ENCODE measurements at places on chromosomes 3 and 15.
A peak's percentile ranks its signal among the peaks of the same experiment; 100 is the strongest.

GRCh38 chr3:156790156-156790555, 36.0 kb upstream of the LEKR1 start:
- no peak for DNase-seq

GRCh38 chr3:121803771-121804320, 31.0 kb downstream of the IQCB1 start:
- DNase-seq, result no peak

DNA sequence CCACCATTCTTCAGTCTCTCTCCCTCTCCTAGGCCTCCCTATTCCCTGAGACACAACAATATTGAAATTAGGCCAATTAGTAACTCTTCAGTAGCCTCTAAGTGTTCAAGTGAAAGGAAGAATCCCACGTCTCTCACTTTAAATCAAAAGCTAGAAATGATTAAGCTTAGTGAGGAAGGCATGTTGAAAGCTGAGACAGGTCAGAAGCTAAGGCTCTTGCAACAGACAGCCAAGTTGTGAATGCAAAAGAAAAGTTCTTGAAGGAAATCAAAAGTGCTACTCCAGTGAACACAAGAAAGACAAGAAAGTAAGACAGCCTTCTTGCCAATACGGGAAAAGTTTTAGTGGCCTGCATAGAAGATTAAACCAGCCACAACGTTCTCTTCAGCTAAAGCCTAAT, 41.3 kb downstream of the PPM1L start:
- DNase-seq, result no peak

- peak; percentile 83 for DNase-seq
Measured at GRCh38 chr3:171806200-171807128, 3.8 kb downstream of the PLD1 start.

GRCh38 chr15:85646538-85647091, 148.1 kb downstream of the KLHL25 start:
- DNase-seq, result no peak

DNA sequence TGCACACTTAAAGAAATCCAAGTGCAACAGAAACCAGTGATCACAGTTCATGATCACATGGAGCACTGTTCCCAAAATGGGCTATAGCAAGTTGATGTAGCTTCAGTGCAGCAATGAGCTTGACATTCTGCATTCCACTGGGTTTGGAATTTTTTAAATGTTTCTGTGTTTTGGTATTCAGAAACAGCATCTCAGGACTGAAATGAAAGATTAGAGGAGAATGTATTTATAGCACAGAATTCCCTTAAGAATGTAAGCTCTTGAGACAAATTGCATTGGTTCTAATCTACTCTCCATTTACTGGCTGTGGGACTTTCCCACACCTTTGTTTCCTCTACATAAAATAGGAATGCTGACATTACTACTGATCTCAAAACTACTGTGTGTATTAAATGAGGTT, 162.7 kb downstream of the FGF12 start:
- DNase-seq, result peak; percentile 9

DNA sequence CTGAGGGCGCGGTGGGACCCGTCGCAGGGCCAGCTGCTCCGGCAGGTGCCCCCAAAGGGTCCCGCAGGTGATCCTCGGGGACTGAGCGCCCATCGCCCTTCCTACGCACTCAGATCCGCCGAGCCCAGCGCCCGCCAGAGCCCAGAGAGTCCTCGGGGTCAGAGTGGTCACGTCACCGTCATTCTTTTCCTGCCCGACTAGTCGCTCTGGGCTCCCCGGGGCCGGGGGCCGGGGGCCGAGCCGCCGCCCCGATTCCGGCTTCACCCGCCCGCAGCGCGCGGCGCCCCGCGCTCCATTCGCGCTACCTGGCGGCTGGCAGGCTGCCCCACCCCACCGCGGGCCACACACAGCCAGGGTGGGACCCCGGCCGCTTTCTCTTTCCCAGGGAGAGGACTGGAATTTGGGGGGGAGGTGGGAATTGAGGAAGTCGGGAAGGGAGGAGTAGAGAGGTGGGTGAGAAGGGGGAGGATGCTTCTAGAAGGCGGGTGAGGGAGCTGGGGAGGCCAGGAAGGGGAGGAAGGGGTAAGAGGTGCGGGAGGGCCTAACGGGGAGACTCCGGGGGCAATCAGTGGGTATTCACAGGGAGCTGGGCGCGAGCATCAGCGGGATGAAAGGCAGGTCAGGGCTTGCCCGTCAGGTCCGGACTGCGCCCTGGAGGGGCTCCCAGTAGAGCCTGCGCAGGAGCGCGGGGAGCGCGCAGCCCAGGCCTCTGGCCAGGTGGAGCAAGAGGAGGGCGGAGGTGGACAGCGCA, 36.1 kb upstream of the EPHB3 start:
- no peak for DNase-seq

DNA sequence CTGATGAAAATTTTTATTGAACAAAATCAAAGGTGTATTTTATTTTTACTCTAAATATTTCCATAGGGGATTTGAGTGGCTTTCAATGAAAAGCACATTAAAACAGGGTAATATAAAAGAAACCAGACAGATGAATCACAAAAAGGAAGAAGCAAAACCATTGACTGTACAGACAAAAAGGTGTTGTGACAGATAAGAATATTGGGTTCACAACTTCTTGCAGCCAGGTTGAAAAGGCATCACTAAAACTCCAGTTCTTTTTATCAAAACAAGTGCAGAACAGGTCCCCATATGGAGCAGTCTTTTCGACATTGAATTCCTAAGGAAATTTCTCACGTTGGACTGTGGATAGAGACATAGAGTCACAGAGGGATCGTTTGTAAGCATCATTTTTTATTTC, 53.8 kb downstream of the AGTR1 start:
- DNase-seq, result no peak

DNA sequence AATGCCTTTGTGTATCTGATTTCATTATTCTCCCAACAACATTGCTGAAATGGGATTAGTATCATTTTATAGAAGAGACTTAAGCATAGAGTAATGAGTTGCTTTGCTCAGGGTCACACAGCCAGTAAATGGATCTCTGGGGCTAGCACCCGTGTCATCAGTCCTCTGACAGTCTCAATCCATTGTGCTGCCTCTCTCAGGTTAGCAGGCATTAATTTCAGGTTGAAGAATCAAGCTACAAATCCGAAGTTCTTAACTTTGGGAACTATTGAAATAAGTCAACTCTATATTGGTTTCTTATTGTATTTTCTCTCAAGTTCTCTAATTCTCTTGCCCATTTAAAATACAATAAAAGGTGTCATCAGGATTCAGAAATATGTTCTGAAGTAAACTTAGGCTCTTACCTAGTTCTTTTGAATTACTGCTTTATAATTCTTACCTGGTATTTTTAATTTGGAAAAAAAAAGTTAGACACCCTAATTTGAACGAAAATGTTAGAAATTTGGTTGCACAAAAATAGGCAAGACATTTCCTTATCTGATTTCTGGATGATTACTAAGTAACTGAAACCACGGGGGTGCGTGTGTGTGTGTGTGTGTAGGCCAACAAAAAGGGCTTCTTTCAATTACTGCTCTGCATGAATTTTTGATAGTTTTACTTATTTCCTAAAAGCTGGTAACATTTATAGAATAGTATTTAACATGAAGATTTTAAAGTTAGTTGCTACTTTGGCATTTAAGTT, 189.8 kb downstream of the MBNL1 start:
- no peak for DNase-seq

- DNase-seq, result no peak
Measured at GRCh38 chr3:45994419-45995235, 997 bp downstream of the FYCO1 start.

DNA sequence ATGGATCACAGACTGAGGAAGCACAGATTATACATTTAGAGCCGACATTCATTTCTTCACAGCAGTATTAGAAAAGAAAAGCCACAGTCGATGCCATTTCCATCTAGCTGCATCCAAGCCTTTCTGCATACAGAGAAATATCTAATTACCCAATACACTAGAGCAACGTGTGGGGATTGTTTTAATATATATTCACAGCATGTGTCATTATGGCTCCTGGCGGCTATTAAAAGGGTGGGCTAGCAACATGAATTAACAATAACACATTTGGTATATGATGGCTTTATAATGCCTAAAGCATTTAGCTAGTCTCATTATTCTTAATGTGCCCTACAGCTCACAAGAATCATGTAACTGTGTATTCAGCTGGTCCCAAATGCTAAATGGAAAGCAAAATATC, 1030.5 kb downstream of the FHIT start:
- no peak for DNase-seq

DNA sequence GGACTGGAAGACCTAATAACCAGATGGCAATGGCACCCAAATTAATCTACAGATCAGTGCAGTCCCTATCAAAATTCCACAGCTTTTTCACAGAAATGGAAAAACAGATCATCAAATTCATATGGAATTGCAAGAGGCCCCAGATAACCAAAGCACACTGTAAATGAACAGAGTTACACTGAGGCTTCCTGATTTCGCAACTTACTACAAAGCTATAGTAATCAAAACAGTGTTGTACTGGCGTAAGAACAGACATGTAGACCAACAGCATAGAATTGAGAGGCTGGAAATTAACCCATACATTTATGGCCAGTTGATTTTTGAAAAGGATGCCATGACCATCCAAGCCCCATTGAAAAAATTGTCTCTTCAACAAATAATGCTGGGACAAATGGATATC, 16.2 kb downstream of the XPC start:
- DNase-seq, result no peak

DNA sequence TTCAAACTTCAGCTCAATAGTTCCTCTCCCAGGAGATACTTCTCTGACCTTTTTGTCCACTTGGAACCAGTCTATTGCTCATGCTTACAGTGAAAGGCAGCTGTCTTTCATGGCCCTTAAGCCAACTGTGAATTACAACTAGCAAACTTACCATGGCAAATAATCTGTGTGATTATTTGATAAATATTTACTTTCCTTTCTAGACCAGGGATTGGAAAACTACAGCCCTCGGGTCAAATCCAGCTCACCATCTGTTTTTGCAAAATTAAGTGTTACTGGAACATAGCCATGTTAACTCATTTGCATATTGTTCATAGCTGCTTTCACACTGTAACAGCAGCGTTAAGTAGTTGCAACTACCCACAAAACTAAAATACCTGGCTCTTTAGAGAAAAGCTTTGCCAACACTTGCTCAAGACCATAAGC, 289.1 kb upstream of the MCTP2 start:
- DNase-seq, result no peak

DNA sequence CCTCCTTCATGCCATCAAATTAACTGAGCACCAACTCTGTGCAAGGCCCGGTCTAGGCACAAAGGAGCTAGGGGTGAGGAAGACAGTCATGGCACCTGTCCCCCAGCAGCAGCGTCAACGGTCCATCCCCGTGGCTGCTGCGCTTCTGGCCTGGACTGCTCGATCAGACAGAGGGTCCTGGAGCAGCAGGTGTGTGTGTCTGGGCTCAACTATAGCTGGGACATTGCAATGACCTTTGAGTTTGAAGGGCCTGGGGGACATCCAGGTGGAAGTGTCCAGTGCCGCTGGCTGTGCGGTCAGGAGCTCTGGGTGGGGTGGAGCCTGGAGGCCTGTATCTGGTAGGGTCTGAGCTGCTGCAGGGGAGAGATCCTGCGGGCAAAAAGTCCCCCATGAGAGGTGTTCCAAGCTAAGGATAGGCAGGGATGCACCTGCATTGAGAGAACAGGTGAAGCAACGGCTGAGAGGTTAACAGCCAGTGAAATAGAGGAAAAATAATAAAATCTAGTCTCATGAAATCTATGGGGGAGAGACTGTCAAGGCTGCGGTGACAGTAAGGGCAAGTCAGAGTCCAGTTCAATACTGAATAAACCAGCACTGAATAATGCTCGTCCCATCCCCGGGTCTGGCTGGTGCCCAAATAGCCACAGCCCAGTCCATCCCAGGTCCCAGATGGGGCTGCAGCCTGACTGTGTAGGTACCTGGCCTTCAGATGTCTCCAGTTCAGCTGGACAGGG, 25.4 kb upstream of the SLC41A3 start:
- no peak for DNase-seq

DNA sequence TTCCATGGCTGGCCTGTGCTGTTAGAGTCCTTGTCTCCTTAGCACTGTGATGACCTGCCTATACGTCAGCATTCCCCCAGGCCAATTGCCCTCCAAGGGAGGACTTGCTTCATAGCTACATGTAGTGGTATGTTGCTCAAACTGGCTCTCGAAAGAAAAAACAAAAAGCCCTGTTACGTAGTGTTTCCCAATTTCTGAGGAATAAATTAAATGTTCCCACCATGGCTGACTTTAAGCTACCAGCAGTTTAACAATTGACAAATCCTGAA, 54.6 kb downstream of the WNT7A start:
- DNase-seq, result no peak

- DNase-seq, result no peak
Measured at GRCh38 chr3:49124991-49125670, 4.5 kb upstream of the USP19 start.

GRCh38 chr15:63703641-63704240, 106.6 kb downstream of the FBXL22 start:
- no peak for DNase-seq

DNA sequence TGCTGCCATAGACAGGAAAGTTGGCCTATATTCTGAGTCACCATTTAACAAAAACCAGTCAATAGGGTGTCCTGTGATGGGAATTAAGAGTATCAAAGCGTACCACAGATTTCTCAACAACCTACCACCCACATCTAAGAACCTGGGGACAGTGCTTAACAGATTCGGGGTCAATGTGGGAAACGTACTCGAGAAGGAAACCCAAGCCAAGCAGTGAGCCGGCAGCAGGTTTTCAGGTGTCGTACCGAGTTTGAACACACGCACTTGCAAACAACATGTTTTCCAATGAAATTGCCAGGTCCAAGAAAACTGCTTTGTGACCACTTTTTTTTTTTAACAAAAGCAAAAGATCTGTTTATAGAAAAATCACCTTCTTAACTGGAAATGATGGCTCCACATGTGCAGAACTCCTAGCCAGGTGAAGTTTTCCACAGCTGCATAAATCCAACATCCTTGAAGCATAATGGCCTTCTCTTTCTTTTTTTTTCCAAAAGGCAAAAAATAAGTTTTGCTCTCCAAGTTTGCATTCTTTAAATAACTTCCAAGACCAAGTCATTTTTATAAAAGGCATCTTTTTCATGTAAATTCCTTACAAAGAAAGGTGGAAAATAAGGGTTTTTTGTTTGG, 45.7 kb downstream of the ADAMTS17 start:
- DNase-seq, result no peak

- DNase-seq, result no peak
Measured at GRCh38 chr3:143001034-143001368, 369 bp upstream of the U2SURP start.

DNA sequence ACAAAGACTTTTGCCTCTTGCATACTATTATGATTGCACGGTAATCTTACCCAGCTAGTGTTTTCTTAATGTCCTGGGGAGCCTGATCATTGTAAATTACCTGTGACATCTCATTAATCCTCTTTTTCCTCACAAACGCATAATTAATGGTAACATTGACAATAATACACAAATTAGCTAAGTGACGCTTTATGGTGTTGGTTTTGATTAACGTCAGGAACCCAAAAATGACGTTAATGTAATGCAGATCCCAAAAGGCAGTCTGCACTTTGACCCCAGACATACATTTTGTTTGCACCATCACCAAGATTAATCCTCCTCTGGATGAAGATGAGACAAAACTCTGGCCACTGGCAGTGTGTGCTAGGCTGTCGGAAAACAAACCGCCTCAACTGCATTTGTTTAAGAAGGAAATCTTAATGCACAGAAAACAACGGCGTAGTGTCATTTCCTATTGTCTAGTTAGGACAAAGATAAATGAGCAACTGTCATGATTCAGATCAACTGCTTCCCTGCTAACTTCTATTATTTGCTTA, 83.9 kb upstream of the CDIN1 start:
- no peak for DNase-seq

All from AG04449 (cell line).